ENCODE measurements at places on chromosomes 7 and 10.

GRCh38 chr7:27143950-27144780 is 684 bp upstream of the HOXA5 start:
- DNase-seq: no peak

- no peak for DNase-seq
Measured at GRCh38 chr10:62459072-62459471, 84.9 kb downstream of the ZNF365 start.

DNA sequence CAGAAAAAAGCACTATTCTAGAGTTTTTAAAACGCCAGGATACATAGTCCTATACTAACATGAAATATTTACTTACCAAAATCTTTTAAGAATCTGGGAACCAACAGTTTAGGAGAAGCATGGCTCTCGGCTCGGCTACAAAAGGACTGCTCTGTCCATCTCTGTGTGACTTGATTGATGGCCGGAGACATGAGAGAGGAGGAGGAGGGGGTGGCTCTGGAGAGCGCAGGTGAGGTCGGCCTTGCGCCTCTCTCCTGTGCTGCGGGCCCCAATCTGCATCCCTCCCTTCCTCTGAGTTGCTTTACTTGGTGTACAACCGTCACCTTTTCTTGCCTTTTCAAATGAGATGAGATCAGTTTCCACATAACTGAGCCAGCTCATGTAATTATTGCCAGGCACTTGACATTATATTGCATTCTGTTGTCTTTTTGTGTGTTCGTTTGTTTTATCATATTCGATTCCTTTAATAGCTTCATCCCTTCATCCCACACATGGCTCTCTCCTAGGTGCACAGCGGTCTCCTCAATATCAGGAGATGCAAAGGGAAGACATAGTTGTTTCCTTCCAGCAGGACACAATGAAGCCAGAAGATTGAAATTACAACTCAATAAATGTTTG is 87.8 kb upstream of the KLF6 start:
- no peak for DNase-seq

- DNase-seq: no peak
Measured at GRCh38 chr7:50363327-50364060, 59.0 kb downstream of the IKZF1 start.

- no peak for DNase-seq
Measured at GRCh38 chr7:24714676-24715010, 42.6 kb downstream of the GSDME start.
